Thyroid gland (tissue), 4 donors: ENCODE measurements at places on chromosomes 12 and 14. TPM values are rescaled to one million over a fixed set of nuclear protein-coding genes. Genes with fewer than 3 reads are reported as not detected.

The PTGER2 gene
- total RNA-seq = 1.6 TPM

The LRP6 gene
- 42.9 TPM for total RNA-seq

The RIC8B gene
- total RNA-seq = 32.5 TPM

DNA sequence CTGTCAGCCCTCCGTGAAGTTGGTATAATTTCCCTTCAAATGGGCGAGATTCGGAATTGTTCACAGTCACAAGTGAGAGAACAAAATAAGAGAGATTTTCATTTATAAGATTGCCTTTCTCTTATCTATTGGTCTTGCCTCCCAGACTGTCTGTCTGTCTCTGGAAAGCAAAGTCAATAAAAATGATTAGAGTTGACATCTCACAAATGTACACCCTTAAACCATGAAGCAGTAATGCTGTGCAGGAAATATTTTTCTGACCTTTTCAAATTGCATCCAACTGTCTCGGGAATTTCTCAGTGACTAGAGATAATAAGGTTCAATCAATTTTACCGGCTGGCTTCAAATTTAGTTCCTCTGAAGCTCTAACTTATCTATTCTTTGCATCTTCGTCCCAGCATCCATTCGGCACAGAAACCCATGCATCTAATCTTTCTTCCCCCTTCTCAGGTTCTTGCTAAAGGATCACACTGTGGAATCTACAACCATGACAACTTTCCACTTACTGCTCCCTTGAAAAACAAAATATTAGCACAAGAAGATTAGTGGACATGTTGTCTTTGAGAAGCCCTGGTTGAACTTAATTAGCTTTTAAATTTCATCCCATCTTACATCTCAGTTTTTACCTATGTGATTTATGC, 93.1 kb downstream of the RMST start:
- no peak for DNase-seq

- no peak for DNase-seq
Measured at GRCh38 chr12:2683283-2684025, 111.3 kb upstream of the FKBP4 start.

DNA sequence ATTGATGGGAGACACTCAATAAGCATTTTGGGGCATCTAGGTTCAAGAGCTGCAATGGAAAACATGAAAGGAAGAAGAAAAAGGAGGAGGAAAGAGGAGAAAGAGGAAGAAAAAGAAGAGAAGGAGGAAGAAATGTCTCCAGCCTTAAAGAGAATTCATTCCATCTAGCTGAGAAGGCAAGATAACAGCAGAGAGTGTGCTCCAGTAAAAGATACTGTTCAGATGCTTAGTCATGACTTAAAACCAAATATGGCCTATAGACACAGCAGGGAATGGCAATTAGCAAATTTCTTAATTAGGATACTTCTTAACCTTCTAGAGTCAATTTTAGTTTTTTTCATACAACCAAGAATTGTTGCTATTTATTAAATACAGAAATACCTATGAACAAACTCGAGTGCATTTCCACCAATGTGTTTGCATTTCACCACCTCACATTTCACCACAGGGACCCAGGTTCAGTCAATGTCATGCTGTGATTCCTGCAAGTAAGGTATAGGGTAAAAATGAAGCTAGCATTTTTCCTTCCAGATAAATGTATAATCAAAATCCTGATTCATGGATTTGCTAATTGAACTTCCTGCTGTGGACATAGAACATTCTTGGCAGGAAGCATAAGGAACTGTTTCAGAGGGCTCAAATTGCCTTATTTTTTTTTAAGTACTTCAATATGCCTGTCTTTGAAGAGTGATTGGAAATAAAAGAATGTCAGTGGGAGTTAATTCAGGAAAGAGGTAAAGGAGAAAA, 177.8 kb downstream of the RPS29 start:
- no peak for DNase-seq
